Stimulated activated naive CD8-positive, alpha-beta T cell treated with anti-CD3 and anti-CD28 coated beads, Interleukin-15, Interleukin-2, amounts not matched to agents 100 U/mL and 50 U/mL, for 24 hours (primary cell): ENCODE measurements at places on chromosomes 7 and 10.
A peak's percentile ranks its signal among the peaks of the same experiment; 100 is the strongest.

DNA sequence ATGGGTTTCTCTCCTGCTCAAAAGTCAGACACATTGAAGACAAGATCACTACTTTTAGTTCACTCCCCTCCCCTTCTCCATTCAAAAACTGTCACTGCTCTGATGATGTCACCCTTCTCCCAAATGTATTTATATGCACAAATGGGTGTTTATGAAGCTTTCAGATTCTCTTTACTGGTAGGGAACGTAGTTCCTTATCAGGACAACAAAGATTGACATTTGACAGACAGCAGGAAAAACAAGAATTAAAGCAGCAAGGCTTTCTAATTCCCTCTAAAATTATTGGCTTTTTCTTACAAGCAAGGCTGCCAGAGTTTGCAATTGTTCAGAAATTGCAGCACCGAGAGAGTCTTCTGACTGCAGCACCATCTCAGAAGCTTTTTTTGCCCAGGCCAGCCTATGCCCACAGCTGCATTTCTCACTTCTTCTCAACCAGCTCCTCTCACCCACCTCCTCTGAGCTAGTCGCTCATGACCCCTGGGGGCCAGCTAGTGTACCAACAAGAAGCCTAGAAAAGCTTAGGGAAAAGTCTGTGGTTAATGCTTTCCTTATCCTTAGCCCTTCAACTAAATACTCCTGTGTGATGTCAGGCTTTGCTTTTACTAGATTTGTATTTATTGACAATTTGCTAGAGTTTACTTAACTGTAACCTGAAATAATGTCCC is 265.1 kb downstream of the HTR7 start:
- peak; percentile 8 for DNase-seq

DNA sequence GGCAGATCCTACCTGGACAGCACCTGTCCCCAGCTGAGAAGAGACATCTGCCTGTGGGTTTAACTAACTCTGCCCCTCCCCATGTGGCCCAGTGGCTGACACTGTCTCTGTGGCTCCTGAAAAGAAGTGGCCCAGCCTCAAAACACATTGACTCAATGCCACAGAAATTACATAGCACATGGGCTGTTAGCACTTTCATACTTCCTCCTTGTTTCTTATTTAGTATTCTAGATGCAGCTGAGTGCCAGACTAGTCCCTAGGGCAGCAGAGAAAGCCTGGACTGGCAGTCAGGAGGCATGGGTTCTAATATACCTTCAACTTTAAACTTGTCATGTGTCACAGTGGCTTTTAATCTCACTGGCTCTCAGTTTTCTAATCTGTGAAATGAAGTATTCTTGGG is 171.0 kb downstream of the TRIL start:
- DNase-seq, result no peak

GRCh38 chr10:111107023-111107422 is 30.2 kb downstream of the ADRA2A start:
- DNase-seq, result no peak

- DNase-seq, result no peak
Observed at GRCh38 chr7:131629217-131629882, 72.9 kb upstream of the PODXL start.

GRCh38 chr10:79430325-79430905 is 15.0 kb downstream of the ZCCHC24 start:
- DNase-seq, result no peak

DNA sequence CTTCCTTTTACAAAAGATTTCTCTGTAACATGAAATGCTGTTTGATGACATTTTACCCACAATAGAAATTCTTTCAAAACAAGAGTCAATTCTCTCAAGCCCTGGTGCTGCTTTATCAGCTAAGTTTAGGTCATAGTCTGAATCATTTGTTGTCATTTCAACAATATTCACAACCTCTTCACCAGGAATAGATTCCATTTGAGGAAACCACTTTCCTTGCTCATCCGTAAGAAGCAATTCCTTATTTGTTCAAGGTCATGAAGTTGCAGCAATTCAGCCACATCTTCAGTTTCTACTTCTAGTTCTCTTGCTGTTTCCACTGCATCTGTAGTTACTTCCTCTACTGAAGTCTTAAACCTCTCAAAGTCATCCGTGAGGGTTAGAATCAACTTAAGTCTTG is 315.3 kb downstream of the TYW1 start:
- DNase-seq, result no peak

- no peak for DNase-seq
Observed at GRCh38 chr10:44557596-44558191, 172.8 kb upstream of the CXCL12 start.

DNA sequence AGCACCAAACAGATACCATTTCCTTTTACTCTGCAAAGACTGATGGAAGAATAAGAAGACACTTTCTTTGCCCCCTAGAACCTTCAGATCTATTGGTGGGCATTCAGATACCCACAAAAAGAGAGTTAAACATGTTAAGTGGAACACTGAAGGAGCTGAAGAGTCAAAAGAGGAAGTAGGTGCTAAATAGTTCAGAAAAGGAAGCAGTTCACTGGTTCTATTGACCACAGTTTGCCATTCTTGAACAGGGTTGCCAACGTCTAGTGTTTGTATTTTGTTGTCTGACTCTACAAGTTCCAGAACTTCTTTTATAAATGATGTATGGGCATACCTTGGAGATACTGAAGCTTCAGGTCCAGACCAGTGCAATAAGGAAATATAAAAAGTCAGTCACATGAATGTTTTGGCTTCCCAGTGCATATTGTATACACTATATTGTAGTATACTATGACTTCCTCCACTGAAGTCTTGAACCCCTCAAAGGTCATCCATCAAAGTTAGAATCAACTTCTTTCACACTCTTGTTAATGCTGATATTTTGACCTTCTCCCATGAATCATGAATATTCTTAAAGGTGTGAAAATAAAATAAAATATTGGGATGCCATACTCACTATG is 47.5 kb upstream of the AGR3 start:
- no peak for DNase-seq

GRCh38 chr7:44985900-44986217 is 7.0 kb upstream of the MYO1G start:
- DNase-seq, result no peak

DNA sequence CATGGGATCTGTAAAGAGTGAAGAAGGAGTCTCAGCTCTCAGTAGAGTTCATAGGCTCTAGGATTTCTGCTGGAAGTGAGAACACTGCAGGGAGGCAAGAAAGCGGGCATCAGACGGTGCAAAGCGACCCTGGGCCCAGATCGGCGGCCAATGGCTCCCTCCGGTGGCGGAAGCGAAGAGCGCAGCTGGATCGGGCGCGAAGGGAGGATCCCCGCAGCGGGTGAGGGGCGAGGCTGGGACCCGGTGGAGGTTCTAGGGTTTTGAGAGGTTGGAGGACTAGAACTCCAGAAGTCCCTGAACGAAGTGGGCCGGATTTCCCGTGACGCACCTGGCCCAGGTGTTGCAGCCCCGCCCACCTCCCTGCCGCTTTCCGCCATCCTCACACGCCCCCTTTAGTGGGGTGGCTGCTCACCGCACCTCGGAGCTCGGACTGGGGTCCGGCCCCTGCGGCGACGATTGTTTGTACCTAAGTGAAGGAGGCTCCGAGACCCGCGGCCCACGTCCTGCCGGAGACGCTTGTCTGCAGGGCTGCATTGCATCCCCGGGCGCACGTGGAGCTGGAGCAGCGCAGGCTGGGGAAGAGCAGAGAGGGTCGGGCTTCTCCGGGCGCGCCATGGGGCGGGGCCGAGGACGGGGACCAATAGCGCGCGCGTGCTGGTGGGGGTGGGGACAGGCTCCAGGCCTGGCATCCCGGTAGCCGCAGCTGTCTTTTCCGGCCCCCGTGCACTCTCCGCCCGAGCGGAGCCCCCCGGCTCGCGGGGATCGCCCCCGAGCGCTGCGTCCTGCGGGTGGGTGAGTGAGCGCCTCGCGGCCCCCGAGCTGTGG is at the start of gene SLC12A9:
TSS of gene SLC12A9 (plus strand) at position 666 of the 825 bp plus-strand sequence. CDS start 1,485 bp downstream, outside the sequence.
- peak; percentile 90 for DNase-seq

DNA sequence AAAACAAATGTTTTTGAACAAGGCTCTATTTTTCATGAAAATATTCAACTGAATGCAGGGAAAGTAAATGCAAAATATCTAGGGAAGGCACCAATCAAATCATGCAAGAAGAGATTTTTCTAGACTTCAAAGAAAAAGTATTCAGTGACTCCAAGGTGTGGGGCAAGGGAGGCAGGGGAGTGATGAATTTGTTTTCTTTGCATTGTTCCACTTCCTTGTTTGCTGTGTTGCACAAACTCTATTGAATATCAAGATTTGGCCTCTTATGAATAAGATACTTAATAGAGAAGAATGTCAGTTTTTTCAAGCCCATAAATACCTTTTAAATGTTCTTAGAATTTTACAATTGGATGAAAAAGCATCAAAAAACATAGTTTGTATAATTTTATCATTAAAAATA is 26.4 kb downstream of the STEAP1 start:
- no peak for DNase-seq

DNA sequence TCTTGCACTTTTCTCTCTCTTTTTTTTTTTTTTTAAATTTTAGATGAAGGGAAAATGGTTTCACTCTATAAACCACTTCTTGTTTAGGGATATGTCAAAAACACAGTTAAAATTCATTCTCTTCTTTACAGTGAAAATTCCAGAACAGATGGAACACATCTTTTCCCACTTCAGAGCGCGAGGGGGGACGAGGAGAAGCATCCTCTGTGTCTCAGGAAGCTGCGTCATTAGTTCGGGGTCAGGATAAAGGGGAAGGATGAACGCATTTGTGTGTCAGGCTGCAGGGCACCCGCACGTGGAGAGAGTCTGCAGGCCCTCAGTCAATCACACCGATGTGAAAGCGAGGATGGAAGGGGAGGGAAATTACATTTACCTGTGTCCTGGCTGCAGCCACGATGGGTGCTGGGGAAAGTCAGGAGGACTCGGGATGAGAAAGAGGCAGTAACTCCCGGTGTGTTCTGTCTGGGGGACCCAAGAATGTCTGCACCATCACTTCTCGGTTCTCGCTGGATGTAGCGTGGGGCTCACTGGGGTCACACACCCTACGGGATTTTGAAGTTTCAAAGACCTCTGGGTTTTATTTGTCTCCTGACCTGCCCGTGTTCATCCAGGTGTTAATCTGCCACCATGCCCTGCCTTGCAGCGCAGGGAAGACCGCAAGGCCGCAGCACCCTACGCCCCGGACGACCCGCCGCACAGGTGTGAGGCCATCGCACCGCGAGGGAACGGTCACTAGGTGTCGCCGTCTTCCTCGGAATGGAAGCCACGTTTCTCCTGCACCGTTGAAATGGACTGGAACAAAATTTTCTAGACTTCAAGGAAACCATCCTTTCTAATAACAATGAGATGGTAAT is 66.7 kb upstream of the PITRM1 start:
- peak; percentile 76 for DNase-seq

- DNase-seq, result no peak
Observed at GRCh38 chr10:101331956-101332355, 22.0 kb upstream of the BTRC start.

DNA sequence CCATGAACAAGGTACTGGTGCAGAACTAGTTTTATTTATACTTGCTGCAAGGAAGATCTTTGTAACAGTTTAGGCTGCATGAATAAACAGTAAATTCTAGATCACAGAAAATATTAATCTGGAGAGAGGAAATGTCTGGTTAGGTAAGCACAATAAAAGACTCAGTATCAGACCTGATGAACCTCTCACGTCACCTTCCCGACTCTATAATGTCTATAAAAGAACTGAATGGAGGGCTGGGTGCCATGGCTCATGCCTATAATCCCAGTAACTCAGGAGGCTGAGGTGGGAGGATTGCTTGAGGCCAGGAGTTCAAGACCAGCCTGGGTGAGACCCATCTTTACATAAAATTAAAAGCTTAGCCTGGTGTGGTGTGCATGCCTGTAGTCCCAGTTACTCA is 65.9 kb downstream of the FAM171A1 start:
- no peak for DNase-seq

DNA sequence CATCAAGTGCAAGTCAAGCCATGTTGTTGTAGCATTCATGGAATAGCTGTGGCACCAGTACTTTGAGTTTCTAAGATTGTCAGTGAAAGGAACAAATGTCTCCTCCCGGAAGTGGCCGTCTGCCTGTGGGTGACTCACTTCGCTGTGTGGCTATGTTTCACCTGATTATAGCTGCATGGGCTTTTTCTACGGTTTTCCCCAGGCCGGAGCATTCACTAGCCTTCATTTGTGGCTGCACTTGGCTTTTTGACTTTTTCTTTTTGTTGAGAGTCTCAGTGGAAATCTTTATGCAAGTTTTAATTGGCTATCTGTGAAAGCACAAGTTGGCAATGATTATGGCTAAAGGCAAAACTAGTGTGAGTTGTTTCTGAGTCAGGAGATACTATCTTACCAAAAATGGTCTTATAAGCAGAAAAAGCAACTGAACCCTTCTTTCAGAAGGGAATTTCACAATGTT is 35.0 kb downstream of the SRI start:
- peak; percentile 12 for DNase-seq

DNA sequence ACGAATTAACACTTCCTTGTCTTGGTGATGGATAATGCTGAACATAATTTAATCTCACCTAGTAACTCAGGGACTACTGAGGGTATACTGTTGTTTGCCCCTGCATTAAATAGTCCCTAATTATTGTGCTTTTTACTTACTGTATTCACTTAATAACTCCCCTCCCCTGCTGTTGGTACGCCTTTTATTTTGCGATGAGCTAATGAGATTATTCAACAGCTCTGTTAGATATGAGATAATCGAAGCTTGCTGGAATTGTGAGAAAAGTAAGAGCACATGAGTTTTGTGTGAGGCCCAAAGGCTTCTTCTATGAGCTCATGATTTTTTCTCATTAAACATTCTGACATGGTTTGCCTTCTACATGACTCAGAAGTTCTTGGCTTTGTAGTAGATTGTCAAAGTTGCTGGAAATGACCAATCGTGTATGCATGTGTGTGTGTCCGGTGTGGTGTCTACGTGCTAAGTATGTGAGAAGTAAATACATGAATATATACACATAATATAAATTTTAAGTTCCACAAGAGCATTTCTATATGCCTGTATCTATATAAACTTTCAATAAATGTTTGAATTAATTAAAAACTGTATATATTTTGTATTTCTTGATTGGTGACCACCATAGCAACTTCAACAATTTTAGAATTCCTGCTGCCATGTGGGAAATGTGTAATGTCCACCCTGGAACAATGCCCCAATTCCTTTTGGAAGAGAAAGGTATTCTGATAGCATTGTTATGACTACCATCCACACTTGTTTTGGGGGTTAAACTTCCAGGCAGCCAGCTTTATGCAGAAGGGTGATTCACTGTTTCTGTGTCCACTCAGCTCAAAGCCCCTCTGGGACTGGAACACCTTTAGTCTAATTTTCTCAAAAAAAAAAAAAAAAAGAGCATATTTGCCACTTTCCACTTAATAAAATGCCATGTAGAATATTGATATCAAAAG is 106.2 kb downstream of the SAMD9 start:
- no peak for DNase-seq

- DNase-seq, result no peak
Observed at GRCh38 chr7:32618470-32618869, 123.2 kb downstream of the AVL9 start.

- peak; percentile 33 for DNase-seq
Observed at GRCh38 chr7:142711746-142712616, 37.3 kb upstream of the PRSS1 start.

DNA sequence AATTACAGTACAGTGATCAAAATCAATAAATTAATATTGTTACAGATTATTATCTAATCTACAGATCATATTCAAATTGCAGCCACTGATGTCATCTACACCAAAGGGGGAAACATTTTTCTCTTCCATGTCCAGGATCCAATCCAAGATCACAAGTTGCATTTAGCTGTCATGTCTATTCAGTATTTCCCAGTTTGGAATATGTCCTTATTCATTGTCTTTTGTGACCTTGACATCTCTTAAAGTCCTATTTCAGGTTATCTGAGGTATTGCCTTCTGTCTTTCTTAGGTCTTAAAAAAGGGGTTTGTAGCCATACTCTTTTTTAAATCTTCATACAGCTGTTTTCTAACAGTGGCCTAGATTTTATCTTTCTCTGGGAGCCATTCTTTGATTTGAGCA is 93.3 kb downstream of the MLLT10 start:
- DNase-seq, result no peak

GRCh38 chr7:133871757-133872156 is 255.4 kb upstream of the LRGUK start:
- no peak for DNase-seq
